ENCODE measurements at places on chromosomes 4 and X.

- no peak for DNase-seq
These were observed 193.1 kb upstream of the PITX2 start for GRCh38 chr4:110815950-110816349.

GRCh38 chr4:4990857-4991540 is 28.3 kb downstream of the CYTL1 start:
- DNase-seq: peak; percentile 36

DNA sequence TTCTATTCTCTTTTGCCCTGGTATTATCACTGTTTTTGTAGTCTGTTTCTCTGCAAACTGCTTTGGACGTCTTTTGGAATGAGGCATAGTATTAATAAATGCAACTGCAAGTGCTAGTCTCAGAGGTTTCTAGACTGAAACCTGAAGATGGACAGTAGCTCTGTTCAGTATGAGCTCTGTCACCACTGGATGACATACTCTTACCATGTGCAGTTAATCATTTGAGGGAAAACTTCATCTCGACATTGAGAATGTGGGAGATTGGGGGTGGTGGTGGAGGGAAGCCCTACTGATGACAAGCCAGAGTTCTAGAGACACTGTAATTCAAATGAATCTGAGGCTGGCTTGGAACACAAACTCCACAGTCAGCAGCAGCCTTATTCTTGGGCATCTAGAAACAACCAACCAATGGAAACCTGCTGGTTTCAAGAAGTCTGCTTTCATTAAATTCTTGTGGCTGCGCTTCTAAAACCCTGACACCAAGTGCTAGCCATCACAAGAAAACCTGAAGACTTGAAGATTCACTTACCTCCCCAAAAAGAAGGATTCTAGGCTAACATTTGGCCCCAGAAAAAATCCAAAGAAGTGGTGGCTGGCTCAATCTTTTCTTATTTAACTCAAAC is 161.7 kb downstream of the RASL11B start:
- no peak for DNase-seq

- no peak for DNase-seq
These were observed 2.9 kb upstream of the ADH6 start for GRCh38 chr4:99221980-99222379.

DNA sequence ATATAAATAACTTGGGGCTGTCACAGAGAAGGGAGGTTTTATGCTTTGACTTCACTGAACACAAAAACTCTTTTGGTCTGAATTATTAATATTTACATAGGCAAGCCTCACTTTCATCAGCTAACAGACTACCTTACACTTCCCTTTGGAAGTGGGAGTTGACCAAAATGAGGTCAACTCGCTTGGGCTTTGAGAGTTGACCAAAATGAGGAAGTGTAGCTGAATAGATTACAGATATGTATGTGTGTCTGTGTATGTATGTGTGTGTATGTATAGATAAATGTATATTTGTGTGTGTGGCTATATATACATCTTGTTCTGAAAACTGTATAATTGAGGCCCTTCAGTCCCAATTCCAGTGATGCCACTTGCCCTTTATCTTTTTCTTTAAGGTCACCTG is 113.3 kb upstream of the IL13RA1 start:
- peak; percentile 34 for DNase-seq

DNA sequence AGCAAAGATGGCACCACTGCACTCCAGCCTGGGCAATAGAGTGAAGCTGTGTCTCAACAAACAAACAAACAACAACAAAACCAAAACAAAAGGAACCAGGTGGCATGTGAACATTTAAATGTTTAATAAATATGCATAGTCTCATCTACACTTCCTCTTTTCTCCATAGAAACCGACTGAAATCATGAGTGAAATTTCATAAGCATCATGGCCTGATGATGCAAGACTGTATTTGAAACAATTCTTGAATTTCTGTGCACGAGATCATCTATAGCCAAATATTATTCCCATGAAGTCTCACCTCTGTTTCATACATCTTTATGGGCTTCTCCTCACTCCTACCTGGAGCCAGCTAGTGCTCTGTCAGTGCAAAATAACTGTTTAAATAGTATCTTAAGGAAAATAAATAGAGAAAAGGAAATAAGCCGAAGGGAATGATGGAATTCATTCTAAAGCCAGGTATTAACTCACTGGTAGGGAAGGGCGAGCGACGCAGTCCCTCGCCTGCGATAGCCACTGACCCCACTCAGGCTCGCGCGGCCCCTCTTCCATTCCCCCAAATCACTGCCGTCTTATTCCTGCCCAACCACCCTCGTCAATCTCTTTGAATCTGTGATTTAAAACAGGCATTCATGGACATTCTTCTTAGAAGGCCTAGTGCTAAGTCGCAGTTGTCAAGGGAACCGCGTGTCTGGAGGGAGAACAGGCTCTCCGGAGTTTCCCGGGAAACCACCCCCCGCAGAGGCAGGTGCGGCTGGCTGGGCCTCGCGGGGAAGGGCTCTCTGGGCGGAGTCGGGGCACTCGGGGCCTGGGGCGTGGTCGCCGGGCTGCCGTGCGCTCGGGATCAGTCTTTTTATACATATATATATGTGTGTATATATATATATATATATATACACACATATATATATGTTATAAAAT is 52.4 kb upstream of the TRIM2 start:
- DNase-seq: no peak

- DNase-seq: no peak
These were observed 73.3 kb downstream of the KLHL8 start for GRCh38 chr4:87147116-87147515.

- no peak for DNase-seq
These were observed 48.6 kb upstream of the AP1S2 start for GRCh38 chrX:15903186-15903681.

DNA sequence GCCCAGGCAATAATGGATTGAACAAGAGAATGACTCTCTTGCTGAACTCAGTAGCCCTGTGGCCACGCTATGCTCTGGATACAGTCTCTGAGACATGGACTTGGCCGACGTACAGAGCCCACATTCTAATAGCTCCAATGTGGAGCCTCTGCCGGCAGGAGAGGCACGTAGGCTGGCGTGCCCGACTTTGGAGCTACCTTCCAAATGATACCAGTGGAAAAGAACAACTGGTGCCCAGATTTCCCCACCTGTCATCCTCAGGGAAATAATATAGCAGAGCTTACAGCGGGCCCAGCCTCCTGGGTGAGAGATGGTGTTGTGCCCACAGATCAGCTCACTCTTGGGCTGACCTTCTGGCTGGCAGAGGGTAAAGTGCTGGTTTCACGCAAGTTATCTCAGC is 10.6 kb downstream of the NDP start:
- no peak for DNase-seq

DNA sequence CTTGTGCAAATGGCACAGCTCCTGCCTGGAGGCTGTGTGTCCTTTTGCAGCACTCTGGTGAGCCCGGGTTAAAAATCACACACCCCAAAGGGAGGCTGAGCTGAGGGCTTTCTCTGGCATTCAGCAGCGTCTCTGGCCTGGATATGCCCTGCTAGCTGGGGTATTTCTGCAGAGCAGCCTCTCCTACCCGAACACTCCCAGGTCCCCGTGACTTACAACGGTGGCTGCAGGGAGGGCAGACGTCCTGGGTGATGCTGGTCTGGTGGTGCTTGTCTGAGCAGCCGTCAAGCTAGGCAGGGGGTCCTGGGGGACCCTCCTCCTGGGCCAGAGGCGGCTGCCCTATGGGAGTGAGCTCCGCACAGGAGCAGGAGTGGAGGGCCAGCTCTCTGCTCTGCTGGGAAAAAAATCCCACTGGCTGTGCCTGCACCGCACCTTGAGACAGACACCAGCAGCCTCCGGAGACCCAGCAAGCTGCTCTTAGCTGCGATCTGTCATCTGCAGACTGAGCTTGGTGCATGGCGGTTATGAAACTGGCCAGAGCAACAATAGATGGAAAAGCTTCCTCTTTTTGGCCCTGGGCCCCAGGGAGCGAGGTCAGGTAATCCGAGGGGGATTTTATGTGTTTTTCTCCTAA is 41.3 kb upstream of the ASMTL start:
- DNase-seq: peak; percentile 14

DNA sequence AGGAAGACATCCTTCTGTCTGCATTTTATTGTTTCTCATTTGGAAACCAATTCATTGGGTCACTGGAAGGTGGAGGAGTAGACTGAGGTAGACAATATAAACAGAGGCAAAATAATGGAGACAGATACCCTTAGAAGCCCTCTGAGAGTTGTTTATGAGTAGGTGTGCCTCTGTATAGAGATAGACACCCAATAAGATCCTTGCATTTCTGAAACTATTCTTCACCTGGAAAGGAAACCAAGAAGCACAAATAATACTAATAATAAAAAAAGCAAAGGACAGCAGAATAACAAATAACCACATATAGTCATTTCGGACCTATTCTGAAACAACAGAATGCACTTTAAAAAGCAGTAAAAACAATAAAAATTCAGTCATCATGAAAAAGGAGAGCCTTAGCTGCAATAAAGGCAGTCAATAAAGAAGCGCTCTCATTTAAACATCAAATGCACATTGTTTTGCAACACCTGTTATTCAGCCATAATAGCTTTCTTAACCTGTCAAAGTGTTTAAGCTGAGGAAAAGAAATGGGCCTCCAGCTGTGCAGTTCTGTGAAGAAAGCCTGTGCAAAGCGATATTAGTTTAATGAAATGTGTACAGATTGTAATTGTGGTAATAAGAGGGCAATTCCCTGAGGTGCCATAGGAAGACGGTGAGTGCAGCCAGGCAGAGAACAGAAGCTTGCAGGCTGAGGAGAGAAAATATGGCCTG is 904.2 kb downstream of the STPG2 start:
- no peak for DNase-seq

DNA sequence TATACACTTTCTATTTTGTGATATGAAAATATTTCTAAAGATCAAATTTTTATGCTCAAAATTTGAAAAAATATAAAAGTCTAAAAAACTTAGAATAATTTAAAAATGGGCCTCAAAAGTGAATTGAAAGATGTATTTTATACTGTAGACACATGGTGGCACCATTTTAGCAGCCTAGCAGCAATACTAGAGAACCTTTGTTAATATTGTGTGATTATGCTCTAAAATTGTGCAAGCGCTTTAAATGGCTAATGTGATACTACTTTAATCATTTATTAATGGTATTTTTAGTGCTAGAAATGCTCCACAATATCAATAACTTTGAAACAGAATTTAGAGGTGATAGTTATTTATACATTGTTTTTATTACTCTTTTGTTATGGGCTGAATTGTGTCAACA is 3.7 kb upstream of the GUF1 start:
- DNase-seq: peak; percentile 74

- no peak for DNase-seq
These were observed 5.1 kb downstream of the CXCL9 start for GRCh38 chr4:76002176-76002575.

DNA sequence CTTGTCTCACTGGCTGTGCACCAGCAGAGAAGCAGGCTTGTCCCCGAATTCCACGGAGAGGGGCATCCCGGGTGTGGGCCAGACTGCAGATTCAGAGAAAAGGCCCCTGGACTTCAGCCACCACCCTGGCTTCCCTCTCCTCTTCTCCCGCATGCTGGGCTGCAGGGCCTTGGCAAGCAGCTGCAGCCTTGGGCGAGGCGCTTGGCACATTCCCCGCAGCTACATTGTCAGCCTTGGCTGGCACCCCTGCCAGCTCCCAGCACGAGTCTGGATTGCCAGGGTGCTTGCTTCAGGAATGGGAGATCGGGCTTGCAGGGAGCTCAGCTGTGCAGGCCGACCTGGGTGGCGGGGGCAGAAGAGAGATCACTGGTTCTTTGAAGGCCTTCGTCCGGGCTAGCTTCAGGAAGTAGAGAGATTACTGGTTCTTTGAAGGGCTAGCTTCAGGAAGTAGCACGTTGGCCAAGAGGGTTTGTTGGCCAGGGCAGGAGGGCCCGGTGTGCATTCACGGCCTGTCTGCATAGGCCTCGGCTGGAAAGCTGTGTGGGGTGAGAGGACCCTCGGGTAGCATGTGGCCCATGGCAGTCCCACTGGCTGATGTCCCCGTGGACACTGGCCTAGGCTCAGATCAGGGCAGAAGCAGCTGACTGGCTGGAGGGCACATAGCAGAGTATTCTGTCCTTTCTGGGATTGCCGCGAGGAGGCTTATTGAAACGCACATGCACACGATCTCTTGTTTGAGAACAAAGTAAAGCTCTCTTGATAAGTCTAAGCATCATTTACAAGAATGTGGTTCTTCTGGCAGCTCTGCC is 2.7 kb downstream of the ABCD1 start:
- no peak for DNase-seq

- DNase-seq: no peak
These were observed 37.1 kb downstream of the SLC39A8 start for GRCh38 chr4:102308032-102308799.

- no peak for DNase-seq
These were observed 40.4 kb upstream of the PCDH18 start for GRCh38 chr4:137572647-137573046.

DNA sequence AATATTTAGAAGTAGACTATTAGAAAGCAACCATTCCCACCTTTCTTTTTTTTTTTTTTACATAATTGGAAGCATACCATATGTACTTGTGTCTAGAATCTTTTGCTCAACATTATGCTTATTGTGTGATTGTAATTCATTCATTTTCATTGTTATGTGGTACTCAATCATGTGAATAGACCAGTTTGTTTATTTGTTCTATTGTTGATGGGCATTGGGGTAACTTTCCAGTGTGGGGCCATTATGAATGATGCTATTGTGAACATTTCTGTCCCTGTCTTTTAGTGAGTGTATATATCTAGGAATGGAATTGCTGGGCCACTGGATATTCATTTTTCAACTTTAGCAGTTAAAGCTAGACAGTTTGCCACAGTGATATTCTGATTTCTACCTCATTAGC is 62.5 kb upstream of the MCUB start:
- DNase-seq: no peak

- no peak for DNase-seq
These were observed 582.0 kb upstream of the EPHA5 start for GRCh38 chr4:66252291-66252690.

DNA sequence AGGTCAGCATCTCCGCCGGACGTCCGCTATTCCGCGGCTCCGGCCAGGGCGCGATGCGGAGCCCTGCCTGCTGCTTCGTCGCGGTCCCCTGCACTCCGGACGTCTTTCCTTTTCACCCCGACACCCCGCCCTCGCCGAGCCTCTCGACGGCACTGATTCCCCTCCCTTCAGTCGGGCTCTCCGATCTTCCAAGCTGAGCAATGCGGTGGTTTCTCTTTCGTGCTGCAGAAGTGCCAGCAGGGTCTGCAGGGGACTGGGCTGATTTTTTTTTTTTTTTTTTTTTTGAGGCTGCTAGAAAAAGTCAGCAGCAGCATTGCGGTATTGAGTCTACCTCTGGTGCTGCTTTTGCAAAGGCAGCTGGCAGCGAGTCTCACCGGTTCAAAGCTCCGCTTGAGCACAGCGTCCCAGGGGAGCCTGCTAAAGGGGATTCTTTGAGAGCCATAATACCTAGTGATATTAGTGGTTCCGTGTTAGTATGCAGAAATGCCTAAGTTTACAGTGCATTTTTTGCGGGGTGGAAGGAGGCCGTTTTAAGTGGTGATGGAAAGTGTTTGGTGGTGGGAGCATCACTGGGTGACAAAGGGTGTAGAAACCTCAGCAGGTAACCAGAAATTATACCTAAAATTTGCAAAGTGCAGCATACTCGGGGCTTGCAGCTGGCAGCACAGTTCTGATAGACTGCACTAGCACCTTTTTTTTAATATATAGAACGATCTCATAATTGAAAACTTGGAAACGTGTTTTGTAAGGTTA is 969 bp downstream of the STIM2 start:
- peak; percentile 67 for DNase-seq

GRCh38 chr4:4856071-4857000 is 3.1 kb upstream of the MSX1 start:
- DNase-seq: peak; percentile 63
